ENCODE measurements at places on chromosomes 13 and 19.
A peak's percentile ranks its signal among the peaks of the same experiment; 100 is the strongest.

DNA sequence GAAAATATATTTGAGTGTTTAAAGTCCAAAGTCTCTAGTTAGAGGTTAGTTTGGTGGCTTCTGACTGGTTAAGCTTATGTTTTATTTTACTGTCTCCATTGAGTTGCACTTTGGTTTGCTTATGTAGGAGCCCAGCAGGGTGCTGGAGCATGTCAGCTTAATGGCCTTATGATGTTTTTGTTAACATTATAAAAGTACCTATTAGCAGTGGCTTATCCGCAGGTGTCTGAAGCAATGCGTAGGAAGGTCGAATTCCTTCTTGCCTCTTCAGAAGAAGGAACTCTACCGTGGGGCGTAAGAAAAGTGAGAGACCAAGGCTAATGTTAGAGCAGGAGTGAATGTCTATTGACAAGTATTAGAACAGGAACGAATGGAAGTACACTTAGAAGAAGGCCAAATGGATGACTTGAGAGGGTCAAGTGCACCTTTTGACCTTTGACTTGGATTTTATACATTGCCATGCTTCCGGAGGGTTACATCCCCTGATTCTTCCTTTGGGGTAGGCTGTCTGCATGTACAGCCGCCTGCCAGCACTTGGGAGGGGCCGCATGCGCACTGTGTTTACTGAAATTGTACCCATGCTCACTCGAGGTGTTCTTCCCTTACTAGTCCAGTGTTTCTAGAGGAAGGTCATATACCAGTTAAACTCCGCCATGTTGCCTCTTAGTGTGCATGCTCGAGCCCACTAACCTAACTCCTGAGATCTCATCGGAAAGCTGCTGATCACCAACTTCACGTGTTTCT, 793.9 kb upstream of the PCDH9 start:
- DNase-seq = no peak

GRCh38 chr13:29266756-29267733, 328.4 kb downstream of the SLC7A1 start:
- DNase-seq = no peak

DNA sequence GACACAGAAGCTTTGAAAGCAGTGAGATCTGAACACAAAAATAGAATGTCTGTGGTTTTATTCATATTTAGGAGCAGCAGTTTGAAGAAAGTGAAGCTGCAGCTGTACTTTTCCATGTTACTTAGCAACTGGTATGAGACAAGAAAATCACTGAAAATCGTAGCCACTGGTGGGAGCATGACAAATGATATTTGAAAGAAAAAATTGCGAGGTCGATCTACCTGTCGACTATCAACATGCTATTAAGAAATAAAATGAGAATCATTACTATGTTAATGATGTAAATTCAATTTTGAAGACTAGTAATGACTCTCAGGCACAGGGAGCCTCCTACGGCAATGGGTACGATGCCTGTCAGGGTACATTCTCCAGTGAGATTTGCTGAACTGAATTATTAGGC, 436.4 kb downstream of the SLITRK5 start:
- no peak for DNase-seq

DNA sequence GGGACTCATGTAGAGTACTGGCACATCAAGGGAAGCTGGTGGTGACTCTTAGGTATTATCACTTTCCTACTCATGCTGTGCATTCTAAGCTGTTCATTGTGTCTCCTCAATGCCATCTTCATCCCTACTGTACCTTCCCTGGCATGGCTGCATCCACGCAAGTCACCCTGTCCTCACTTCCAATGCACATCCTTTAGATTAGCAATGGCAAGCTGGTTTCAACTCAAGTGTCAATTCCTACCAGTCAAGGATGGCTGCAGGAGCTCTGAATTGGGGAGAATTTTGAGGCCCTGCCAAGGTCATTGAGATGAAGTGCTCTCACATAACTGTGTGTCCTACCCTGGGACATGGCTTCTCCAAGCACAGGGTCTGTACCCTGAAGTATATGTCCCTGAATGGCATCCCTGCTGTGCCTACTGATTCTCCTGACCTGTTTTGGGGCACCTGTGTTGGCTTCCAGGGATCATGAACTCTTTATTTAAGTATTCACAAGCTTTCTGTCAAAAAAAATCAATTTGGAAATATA, 24.6 kb downstream of the COL4A1 start:
- DNase-seq = no peak

- DNase-seq = no peak
Observed at GRCh38 chr13:51632591-51633362, 48.5 kb downstream of the WDFY2 start.

GRCh38 chr19:47186446-47187334, 44.3 kb downstream of the BBC3 start:
- peak; percentile 78 for DNase-seq

DNA sequence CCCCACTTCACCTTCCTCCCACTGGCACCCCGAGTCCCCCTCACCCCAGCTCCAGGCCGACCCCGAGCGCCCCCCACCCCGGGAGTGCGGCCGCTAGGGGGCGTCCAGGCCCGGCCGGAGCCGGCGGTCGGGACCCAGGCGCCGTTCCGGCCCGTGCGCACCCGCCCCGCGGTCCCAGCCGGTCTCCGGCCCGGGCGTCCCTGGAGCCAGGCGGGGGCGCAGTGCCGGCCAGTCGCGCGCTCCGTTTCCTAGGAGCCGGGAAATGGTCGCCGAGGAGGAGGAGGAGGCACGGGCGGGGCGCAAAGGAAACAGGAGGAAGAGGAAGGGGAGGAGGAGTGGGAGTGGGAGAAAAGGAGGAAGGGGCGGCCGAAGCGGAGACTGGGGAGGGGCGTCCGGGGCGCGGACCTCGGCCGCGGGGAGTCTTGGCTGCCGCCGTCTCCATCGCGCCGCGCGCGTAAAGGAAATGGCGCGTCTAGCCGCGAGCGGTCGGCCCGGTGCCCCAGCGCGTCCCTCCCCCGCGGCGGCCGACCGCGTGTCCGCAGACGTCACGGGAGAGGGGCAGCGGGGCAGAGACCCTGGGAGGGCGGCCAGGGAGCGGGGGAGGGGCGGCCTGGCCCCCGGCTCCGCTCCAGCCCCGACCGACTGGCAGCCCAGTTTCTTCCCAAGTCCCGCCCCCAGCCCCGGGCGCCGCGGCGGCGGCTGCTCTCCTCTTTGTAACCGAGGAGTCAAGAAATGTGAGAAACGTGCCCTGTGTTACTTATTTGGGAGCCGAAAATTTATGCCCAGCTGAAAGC, 1.1 kb upstream of the KCTD15 start:
- no peak for DNase-seq

DNA sequence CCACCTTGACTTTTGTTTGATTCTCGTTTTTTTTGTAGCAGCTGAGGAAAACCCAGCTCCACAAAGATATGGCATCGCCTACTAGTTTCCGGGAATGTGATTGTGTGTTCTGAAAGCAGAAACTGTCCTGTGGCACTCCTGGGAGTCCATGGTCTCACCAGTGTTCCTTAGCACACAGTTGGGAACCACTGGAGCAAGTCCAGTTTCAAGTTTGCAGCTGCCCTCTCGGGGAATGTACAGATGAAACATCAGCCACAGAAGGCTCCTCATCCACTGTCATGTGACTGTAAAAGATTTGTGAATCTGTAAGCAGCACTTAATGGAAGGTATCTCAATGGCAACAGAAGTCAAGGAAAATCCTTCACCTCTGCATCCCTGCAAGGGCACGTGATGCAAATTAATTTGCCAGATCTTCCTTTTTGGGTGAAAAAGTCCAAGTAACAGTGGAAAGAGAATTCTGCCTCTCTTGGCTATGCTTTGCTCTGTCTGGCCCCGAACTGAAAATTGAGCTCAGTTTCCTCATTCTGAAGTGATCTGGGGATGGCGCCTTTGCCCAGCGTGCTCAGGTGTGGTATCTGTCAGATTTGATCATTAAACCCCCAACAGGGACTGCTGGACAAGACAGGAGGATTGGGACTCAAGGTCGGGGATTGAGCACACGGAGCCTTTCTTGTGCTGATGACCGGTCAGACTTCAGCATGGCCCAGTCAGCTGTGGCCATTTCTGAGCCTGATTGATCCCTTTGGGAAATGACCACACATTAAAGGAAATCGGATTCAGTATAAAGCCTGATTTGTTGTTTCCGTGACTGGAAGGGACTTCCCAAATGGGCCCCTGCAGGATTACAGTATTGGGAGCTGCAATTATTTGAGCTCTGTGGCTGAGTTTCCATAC, 58.8 kb downstream of the ING1 start:
- DNase-seq = no peak

- DNase-seq = no peak
Observed at GRCh38 chr13:50549221-50549942, 294.1 kb downstream of the DLEU7 start.

DNA sequence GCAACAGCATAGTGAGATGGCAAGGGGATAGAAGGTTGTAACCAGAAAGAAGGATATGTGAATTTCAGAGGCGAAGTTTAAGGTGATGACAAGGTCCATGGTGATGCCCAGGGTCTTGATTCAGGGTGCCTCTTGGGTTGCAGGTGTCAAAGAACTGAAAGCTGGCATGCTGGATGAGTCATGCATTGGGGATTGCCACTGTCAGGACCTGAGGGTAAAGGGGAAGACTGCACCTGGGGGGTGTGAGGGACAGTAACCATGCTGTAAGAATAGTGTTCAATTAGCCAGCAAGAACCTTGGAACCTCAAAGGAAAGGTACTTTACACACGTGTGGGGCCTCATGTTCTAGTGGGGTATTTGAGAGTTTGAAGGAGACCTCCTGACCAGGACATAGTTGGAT, 279.6 kb downstream of the SLC7A1 start:
- DNase-seq = no peak

DNA sequence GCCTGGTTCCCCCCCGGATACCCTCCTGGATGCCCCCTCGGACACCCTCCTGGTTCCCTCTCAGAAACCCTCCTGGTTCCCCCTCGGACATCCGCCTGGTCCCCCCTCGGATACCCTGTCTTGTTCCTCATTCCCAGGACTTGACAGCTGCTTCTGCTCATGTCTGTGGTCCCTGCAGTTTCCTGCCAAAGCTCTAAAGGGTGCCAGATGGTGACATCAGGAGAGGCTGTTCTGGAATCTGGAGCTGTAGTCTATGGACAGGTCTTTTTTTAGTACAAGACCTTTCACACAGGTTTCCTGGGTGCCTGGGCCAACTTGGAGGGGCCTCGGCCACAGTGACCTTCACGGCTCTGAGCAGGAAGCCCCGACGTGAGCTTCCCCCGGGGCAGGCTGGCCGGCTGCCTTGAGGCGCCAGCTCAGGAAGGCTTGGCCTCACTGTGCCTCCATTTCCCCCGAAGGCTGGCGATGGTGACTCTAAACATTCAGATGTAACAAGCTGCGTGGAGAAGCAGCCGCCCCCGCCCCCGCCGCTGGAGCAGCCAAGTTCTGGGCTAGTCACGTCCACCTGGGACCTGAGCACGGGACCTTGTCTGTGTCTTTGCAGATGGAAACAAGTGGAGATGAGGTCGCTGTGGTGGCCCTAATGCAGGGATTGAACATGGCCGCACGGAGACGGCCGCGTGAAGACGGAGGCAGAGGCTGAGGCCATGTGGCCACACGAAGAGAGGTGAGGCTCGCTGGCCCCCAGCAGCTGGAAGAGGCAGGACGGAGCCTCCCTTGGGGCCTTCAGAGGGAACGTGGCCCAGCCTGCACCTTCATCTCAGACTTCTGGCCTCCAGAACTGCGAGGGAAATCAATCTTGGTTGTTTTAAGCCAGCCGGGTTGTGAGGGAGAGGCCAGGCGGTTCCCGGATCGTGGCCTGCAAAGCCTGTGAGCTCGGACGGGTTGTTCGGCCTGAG, 12.7 kb downstream of the SGTA start:
- DNase-seq = no peak

DNA sequence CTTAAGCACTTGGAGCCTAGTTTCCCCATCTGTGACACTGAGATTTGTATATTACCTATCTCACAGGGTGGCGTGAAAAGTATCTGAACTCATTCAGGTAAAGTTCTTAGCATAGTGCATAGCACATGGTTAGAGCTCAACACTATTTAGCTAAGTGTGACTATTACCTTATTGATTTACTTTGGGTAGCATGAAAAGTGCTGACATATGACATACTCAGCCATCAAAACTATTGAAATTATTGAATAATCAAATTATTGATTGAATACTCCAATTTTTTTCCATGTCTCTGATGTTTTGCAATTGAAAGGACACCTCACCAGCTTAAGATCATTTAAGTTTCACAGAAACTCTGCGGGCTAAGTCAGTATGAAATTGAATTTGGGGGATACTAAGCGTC, 715.0 kb downstream of the EFNB2 start:
- no peak for DNase-seq

GRCh38 chr13:30567072-30567471, 50.6 kb upstream of the USPL1 start:
- DNase-seq = no peak
